ENCODE measurements at places on chromosomes 12 and 14.

- DNase-seq: no peak
Observed at GRCh38 chr14:56587701-56588100, 8.1 kb downstream of the TMEM260 start.

DNA sequence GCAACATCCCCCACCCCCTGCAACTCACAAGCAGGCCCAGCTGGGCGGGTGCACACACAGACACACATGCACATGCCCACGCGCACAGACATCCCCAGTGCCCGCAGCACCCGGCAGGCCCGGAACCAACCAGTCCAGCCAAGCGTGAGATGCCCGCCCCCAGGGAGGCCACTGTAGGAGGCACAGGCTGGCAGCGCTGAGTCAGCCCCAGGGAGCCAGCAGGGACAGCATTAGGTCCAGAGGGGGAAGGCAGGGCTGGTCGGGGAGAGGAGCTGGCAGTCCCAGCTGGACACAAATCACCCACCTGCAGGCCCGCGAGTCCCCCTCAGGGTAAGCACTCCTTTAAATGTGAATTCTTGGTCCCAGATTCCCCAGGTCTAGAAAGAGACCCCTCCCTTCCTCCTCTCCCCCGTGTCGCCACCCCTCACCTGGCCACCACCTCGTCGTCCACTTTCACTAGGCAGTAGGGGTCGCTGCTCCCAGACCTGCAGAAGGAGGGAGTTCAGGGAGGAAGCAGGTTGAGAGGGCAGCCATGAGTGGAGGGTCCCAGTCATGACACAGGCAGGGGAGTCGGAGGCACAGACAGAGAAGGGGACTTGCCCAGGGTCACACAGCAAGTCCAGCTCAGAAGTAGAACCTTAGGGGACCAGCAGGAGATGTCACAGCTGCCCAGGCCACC lies 5.0 kb downstream of the RASAL1 start:
- DNase-seq: no peak

GRCh38 chr12:78060186-78060585 lies 229.5 kb downstream of the NAV3 start:
- no peak for DNase-seq

GRCh38 chr12:45232756-45233372 lies 17.0 kb downstream of the ANO6 start:
- no peak for DNase-seq

Measured in CD4-positive, alpha-beta T cell treated with Interleukin-6 at 100 ng/mL for 8 hours (primary cell).